ENCODE measurements at places on chromosomes 13 and 19.

DNA sequence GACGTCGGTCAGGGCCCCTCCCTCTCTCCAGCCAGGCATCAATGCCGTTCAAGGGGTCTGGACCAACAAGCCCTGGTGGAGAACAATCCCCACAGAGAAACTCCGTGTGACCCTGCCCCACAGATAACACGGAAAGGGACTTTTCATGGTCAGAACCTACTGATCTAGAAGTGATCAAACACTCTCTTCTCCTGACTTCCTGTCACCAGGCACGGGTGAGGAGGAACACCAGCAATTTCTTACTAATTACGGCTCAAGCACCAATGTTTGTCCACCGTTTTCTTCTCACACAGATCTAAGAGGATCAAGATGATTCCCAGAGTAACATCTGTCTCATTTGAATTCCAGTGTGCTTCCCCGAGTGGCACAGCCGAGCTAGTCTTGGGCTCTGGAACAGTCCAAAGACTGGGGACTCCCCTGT lies 11.8 kb downstream of the RASA3 start:
- DNase-seq = no peak

DNA sequence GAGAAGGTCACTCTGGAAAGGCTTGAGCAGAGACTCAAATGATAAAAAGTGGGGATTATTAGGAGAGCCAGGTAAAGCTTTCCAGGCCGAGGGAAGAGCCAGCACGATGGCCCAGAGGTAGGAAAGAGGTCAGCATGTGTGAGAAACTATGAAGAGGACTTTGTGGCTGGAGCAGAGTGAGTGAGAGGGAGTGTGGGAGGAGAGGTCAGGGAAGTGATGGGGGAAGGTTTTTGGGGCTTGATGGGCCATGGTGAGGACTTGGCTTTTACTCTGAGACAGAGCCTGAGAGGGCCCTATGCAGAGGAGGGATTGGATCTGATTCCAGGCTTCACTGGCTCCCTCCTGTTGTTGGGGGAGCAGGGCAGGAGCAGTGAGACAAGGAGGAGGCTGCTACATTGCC lies 5.3 kb downstream of the CATSPERG start:
- no peak for DNase-seq

DNA sequence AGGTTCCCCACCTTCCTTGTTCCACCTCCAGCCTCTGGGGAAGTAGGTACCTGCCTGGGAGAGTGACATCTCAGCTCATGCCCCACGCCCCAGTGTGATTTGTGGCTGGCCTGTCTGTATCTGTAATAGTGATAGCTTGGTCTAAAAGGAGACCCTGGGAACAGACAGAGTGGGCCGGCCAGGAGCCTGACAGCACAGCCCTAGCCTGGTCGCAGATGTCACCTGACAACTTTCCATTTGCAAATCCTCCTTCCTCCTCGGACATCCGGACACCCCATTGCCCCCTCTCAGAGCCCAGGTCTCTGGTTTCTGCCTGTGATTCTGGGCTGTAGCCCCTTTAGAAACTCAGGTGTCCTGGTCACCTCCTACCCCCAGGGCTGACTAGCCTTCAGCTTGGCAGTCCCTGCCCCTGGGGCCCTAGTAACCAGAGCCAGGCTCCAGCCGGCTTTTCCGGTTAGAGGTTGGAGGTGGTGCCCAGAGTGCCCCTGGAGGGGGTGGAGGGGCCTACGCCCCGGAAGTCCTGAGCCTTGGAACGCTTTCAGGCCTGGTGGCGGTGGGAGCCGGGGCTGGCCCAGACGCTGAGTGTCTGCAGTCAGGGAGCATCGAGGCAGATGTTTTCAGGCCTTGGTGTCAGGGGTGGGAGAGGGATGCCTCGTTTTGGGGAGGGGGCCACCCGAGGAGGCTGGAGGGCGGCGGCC lies 6.5 kb downstream of the LRRC8E start:
- DNase-seq = no peak

DNA sequence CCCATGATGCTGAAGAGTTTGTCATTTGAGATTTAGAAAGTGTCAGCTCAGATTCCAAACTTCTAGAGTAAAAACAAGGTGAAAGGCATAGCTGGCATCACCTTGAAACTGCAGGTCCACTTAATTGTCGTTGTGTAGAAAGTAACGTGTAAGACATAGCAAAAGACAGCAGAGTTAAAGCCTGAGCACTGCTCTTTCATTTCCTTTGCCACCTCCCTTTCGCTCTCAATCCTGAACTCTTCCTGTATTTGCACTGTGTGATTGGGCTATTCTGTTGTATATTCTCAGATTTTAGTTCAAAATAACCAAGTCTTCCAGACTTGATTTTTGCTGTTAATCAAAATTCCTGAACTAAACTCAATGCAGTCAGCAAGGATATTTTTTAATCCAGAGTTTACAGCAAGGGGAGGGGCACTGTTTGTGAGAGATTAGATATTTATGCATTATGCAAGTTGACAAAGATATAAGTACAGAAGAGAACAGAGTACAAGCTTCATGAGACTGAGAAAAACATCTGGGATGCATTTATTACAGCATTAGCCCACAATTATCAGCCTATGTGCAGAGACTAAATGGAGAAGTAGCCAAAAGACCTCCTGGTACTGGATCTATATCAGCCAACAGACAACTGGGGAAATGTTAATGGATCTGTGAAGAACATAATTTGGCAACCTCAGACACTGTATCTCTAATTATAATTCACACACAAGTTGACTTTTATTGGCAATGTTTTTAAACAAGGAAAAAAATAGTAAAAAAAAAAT lies 328.6 kb downstream of the SUCLA2 start:
- DNase-seq = no peak

- DNase-seq = no peak
Measured at GRCh38 chr13:109344552-109345157, 441.7 kb downstream of the IRS2 start.

DNA sequence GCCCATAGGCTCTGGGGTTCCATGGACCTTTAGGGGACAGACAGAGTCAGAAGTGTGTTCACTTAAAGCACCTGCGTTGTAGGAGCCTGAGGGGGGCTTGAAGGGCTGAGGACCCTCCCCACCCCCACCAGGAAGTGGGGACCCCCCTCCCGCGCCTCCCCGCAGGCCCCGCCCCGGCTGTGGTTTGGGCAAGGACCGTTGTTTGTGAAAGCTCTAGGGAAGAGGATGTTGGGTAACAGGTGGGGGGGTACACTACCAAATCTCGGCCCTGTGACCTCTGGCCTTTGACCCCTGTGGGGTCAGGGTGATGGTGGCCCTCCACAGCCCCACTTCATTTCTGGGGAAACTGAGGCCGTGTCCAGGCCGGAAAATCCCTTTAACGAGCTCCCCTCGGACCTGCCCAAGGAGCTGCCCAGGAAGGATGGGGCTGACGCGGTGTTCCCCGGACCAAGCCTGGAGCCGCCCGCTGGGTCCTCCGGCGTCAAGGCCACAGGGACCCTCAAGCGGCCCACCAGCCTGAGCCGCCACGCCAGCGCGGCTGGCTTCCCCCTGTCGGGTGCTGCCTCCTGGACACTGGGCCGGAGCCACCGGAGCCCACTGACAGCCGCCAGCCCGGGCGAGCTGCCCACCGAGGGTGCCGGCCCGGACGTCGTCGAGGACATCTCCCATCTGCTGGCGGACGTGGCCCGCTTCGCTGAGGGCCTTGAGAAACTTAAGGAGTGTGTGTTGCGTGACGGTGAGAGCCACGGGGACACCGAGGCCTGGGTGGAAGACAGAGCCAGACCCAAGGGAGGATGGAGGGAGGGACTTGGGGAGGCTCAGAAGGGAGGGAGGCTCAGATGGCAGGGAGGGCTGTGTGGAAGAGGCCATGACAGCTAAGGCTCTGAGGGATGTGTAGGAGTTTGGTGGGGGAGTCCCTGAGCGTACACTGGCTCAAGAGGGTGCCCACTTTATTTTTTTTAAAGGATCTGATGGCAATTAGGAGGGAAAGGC lies 1.3 kb downstream of the ARHGAP45 start:
- DNase-seq = peak; percentile 41

DNA sequence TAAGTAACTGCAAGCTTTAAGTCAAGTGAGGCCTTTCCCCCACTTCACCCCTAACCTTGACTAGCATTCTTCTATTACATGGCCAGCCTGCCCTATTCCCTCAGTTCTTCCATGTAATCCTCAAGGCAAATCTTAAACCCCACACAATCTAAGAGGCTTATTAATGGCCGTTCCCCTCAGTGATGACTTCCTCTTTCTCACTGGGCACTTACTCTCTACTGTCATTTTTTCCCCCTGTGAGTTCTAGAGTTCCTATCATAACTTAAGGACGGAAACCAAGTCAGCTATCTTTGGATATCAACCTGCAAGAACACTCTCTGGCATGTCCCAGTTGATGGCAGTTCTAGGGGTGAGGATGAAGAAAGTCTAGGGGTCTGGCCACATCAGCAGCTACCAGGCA lies 131.2 kb downstream of the DCLK1 start:
- no peak for DNase-seq

DNA sequence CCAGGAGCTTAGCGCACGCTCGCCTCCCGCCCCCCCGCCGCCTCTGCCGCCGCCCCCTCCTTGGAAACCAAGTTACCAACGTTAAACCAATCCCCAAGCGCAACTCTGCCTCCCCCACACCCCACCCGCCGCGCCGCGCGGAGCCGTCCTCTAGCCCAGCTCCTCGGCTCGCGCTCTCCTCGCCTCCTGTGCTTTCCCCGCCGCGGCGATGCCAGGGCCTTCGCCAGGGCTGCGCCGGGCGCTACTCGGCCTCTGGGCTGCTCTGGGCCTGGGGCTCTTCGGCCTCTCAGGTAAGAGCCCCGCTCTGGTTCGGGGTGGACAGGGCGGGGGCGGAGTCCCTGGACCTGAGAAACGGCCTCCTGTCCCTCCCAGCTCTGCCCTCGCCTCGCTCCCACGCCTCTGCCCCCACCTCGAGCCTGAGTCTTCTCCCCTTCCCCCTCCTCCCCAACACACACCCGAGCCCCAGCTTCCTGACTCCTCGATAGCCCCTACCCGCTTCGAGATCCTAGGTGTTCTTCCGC lies at the start of gene ICAM5:
ICAM5 (plus strand) TSS at position 117 of the 521 bp plus-strand sequence; CDS start at position 209, 92 bp downstream.
- peak; percentile 68 for DNase-seq

DNA sequence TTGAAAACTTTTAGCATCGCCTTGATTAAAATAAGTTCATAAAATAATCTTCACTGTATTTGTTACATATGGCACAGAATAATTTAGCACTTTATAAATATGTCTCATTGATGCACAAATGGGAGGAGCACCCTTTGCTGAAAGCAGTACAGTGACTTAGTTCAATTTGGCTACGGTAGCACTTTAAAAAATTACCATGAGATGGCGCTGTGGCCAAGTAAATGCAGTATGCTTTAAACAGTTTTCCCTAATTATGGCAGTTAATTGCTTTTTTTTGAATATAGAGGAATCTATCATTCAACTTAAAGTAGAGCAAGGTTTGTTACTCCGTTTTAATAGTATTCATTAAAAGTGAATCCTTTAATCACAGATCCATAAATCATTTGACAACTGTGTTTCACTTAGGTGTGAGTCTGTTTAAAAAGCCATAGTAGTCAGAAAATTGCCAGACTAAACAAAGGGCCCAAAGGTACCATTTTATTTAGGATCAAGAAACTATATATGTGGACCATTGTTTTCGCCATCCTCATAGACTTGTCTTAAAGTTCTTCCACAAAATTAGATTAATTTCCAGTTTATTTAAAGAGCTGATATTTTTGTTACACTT lies 34.7 kb upstream of the ESD start:
- peak; percentile 71 for DNase-seq

DNA sequence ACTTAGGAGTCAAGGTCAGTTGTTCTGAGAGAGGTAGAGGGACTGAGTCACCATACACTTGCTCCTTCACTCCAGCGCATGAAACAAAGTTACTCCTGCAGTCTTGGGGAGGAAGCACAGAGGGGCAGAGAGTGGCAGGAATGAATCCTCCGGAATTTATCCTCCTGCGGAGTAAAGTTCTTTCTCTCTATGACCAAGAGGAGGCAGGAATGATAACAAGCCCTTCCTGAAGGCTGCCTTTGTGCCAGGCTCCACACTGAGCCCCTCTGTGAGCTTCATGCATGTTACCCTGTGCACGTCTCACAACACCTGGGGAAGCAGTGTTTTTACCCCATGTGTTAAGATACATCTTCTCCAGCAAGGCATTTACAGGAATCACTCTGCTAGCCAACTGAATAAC lies 458.4 kb downstream of the KLF12 start:
- DNase-seq = no peak

DNA sequence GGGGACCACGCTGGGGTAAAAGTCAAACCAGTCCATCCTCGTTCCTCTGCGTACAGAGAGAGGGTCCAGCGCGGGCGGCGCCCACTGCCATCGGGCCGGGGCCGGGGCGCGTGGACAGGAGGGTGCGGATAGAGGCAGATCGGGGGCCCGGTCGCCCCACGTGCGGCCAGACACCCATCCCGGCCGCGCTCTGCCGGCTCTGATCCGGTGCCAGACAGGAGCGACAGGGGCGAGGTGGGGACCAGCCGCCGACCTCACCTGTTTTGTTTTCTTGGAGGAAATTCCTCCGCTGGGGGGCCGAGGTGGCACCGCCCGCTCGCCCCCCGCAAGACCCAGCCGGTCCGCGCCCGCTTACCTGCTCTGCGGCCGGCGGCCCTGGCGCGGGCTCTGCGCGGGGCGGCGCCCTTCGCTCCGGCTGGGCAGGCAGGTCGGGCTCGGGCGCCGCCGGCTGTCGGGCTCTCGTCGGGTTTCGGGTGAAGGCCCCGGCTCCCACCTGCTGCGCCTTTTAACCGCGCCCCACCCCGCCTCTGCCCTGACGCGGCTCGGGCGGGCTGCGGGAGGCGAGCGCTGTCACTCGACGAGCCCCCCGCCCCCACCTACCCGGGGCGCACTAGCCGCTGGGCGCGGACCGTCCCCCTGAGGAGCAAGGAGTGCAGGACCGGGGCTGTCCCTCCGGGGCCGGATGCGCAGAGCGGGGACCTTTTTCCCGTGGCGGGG lies at the start of gene GJB6:
GJB6 (minus strand) TSS at position 481 of the 717 bp plus-strand sequence. CDS start 8,839 bp downstream, outside the sequence.
- DNase-seq = no peak

DNA sequence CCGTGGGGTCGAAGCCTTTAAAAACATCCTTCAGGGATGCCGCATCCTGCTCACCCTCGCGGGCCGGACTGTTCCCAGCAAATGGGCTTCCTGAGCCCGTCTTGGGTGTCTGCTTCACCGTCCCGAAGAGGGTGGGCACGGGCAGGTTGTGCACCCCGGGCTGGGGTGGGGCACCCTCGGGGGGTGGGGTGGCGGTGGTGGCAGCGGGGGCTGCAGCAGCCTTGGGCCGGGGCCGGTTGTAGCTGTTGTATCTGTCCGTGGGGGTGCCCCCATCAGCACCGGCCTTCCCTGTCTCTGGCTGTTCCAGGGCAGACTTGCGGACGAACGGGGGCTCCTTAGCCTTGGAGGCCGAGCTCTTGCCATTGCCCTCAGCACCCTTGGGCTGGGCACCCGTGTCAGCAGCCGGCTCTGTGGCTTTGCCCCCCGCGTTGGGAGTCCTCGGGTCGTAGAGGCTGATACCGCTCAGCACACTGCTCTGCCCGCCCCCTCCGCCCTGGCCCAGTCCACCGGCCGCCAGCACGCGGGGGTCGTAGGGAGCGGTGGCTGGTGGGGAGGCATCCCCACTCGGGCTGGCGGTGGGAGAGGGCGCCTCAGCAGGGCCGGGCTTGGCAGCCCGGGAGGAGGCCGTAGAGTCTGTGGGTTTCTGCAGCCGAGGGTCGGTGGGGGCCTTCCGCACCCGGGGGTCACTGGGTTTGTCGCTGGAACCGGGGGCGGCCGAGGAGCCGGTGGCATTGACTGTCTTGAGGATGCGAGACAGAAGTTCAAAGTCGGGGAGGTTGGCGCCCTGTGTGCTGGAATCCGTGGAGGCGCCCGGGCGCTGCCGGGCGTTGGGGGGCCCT lies 18.2 kb upstream of the TMEM160 start:
- no peak for DNase-seq

Measured in hematopoietic multipotent progenitor cell treated with erythropoietin and hydrocortisone succinate and interleukin-3 and kit ligand, for 8 days (in vitro differentiated cells).